ENCODE measurements at places on chromosomes 4 and X.

DNA sequence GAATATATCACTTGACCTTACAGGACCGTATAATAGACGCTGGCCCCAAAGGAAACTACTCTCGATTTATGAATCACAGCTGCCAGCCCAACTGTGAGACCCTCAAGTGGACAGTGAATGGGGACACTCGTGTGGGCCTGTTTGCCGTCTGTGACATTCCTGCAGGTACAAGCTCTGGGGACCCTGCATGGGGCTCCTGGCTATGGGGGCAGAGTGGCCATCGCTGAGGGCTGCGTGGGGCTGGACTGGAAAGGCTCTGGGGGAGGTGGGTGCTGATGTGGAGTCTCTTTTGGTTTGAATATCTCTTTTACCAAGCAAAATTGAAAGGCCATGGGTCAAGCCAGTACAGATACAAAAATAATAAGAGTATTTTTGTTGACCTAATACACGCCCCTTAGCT is 33.9 kb downstream of the NELFA start:
- no peak for DNase-seq

- DNase-seq, result no peak
Measured at GRCh38 chr4:8916906-8917305, 45.3 kb upstream of the HMX1 start.

GRCh38 chrX:15812192-15812938 is 22.1 kb downstream of the ZRSR2 start:
- DNase-seq, result no peak

GRCh38 chrX:28022371-28022770 is 41.1 kb upstream of the DCAF8L1 start:
- no peak for DNase-seq
